ENCODE measurements at places on chromosomes 1 and 21.

GRCh38 chr1:192311281-192311680 lies 5.5 kb upstream of the RGS21 start:
- no peak overlapping the region for H3K27ac ChIP-seq
- no peaks in the 10 kb centered on the region for H3K4me1 ChIP-seq
- no peak for ATAC-seq
- no peak overlapping the region for H3K4me3 ChIP-seq

GRCh38 chr1:13823126-13823880 lies 123.3 kb downstream of the PRDM2 start:
- no peak for ATAC-seq
- H3K27ac ChIP-seq: no peak overlapping the region
- no peaks in the 10 kb centered on the region for H3K4me1 ChIP-seq

DNA sequence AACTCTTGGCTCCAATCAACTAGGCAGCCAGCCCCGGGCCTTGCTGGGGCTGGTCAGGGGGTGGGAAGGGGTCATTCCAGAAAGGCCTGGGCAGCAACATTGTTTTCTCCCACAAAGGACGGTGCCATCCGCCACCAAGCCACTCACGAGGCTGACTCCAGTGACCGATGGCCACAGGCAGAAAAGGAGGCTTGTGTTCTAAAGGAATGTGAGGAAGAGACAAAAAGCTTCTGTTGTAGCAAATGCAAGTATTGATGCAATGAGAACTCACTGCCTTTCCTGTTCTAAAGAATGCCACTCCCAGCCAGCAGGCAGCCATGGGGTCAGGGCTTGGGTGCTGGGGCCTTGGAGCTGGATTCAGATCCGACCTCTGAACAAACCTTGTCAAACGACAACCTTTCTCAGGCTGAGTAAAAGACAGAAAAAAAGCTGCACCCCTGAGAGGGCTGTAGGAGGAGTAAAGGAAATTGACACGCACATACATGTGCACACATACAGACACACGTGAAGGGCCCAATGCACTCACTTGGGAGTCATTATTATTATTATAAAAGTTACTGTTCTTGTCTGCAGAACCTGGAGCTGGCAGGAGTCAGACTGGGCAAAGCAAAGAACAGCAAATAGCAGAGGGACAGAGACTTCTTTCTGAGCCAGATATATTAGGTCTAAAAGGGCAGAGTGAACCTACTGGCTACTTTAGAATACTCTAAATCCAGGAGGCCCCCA lies 13.9 kb upstream of the PRMT2 start:
- no peaks in the 10 kb centered on the region for H3K4me1 ChIP-seq
- H3K36me3 ChIP-seq: no peaks in the 10 kb centered on the region
- peak overlapping the region; percentile 72 for H3K27ac ChIP-seq
- no peak overlapping the region for H3K4me3 ChIP-seq
- no peaks in the 10 kb centered on the region for H3K27me3 ChIP-seq

DNA sequence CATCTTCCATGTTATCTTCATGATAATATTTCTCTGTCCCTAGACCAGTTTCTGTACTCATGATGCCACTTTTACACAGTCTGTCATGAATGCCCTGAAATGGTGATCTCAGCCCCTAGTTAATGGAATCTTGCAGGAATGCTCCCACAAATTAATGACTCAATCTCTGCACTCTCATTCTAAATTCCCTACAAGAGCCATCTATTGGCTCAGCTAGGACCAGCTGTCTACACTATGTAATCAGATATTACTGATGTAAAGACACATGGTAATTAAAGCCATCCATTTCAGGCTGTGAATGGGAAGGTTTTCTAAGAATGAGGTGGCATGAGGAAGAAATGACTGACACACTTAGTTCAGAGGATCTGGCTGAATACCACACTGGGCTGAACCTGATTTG lies 199.1 kb upstream of the KCND3 start:
- no peaks in the 10 kb centered on the region for H3K36me3 ChIP-seq
- H3K4me1 ChIP-seq: no peaks in the 10 kb centered on the region
- no peak overlapping the region for H3K4me3 ChIP-seq

DNA sequence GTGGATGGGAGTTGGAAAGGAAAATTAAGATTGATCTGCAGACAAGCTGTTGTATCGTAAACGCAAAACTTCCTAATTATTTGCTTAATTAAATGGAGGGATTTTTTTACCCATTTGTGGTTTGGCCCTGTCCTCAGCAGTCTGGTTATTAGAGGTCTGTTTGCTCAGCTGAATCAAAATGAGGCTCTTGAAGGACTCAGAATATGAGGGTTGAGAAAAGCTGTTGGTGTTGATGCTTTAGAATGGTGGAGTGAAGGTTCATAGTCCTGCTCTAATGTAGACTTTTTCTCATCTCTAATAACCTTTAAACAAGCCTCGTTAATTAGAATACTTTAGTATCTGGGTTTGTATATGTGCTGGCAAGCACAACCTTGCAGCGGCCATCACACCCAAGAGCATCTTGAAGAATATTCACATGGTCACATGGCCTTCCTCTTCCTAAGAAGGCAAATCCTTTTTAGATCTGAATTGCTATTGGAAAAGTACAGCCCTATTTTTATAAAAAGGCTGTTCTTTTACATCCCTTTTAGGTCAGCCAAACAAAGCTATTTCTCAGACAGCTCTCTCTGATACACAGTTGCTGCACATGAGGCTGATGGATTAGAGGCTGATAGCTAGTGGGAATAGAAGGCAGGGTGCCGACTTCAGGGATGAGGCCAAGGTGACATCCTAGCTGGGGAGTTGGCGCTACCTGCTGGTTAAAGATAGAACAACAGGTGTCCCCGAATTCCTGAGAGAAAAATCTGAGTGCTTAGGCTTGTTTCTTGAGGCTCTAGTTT lies 53.8 kb downstream of the MACF1 start:
- peaks cover 4% of the 10 kb centered on the region for H3K4me1 ChIP-seq
- ATAC-seq: peak; percentile 81
- H3K4me3 ChIP-seq: no peak overlapping the region
- peaks cover 50% of the 10 kb centered on the region for H3K36me3 ChIP-seq
- peak overlapping the region; percentile 77 for H3K27ac ChIP-seq

DNA sequence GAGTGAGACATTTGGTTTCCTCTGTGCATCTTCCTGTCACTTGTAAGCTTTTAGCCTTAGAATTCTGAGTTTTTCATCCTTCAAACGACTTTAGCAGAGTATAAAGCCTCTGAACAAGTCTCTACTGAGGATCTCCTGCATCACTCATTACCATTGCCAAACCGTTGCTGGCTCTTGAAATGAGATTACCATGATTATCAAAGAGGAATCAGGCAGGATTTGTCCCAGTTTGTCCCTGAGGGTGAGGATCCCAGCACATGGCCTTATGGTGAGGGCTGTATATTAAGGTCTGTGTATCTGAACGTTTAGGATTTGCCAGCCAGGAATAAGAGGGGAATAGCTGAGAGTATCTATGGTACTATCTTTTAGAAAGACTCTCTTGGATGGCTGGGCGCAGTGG lies 169.5 kb upstream of the L1TD1 start:
- H3K27ac ChIP-seq: no peak overlapping the region
- peaks cover 8% of the 10 kb centered on the region for H3K36me3 ChIP-seq
- H3K4me3 ChIP-seq: no peak overlapping the region
- no peaks in the 10 kb centered on the region for H3K27me3 ChIP-seq
- no peak for ATAC-seq

DNA sequence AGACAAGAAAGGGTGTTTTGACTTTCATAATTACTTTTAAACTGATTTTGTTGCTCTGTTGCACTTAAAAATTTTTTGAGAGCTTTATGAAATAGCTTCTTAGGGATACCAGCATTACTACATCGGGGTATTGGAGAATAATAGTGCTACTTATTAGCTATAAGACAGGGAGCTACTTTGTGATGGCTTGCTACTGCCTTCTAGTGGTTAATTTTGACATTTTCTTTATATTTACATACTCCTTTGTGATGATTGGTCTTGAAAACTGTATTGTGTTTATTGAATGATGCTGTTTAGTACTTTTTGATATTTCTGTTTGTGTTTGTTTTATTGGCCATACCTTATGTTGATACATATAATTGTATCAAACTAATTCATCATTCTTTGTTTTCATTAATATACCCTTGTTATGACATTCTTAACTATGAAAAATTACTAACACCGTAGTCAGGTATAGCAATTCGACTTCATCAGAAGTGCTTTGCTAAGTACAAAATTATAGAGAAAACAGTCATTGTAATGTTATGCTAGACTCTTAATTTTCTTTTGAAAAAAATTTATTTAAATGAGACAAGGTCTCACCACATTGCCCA lies 85.5 kb downstream of the CLIC4 start:
- no peaks in the 10 kb centered on the region for H3K36me3 ChIP-seq
- peaks cover 69% of the 10 kb centered on the region for H3K4me1 ChIP-seq
- no peaks in the 10 kb centered on the region for H3K27me3 ChIP-seq
- no peak for ATAC-seq
- no peak overlapping the region for H3K4me3 ChIP-seq
- H3K27ac ChIP-seq: no peak overlapping the region

DNA sequence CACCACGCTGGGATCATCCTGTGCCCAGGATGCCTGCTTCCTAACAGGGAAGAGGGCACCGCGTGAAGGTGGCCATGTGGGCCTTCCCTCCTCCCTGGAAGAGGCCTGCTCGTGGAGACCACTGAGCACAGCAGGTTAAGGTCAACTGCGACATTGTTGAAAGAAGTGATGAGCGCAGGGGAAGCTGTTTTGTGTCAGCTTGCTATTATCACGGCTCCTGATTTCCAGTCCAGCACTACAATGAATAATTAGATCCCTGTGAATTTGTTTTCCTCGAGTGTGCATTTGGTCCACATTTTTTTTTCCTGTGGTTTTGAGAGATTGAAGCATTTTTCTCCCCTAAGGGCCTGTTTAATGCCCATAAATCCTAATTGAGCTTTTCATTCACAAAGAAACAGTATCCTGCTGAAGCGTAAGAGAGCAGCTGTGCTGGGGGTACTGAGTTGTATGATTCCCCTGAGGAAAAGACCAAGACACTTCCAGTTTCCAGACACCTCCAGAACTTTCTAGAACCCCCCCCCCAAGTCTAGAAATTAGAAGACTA lies 204.9 kb downstream of the KCNJ6 start:
- no peaks in the 10 kb centered on the region for H3K36me3 ChIP-seq
- H3K4me3 ChIP-seq: no peak overlapping the region
- no peaks in the 10 kb centered on the region for H3K4me1 ChIP-seq
- H3K27me3 ChIP-seq: peaks cover 2% of the 10 kb centered on the region
- ATAC-seq: no peak

DNA sequence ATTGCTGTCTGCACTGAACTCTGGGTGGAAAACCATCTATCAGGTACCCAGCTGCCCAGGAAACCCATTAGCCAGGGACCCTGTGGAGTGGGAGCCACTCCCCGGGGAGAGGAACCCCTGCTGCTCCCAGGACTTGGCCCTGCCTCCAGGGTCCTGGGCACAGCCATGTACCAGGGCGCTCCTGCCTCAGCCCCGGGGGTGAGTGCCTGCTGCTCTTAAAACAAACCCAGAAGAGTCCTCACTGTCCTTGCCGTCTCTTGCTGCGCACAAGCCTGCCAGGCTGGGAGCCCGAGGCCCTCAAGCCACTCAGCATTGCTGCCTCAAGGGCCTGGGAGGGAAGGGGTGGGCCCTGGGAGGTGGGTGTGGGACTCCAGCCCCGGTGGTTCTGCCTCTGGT lies 3.4 kb upstream of the SLC25A34 start:
- H3K27me3 ChIP-seq: no peaks in the 10 kb centered on the region
- peaks cover 9% of the 10 kb centered on the region for H3K4me1 ChIP-seq
- no peak for ATAC-seq
- H3K27ac ChIP-seq: no peak overlapping the region
- peaks cover 76% of the 10 kb centered on the region for H3K36me3 ChIP-seq

DNA sequence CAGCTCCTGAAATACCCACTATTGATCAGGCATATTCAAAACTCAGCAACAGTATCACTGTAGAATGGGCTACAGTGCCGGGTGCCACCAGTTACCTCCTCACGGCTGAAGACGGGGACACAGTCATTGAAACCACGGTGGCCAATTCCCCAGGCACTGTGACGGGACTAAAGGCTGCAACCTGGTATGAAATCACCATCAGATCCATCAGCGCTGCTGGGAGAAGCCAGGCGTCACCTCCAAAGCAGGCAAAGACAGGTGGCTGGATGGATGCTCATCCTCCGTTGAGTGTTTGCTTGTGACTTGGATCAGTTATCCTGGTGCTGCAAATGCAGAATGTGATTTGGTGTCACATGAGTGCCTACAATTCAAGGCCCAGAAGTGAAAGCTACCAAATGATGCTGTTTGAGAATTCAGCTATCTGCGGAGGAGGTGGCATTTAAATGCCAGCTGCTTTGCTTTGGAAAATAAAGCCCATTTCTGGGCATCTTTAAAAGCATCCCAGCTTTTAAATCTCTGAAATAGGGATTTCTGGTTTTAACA lies 5.1 kb downstream of the FNDC7 start:
- H3K27me3 ChIP-seq: no peaks in the 10 kb centered on the region
- no peak overlapping the region for H3K27ac ChIP-seq
- H3K36me3 ChIP-seq: no peaks in the 10 kb centered on the region
- H3K4me3 ChIP-seq: no peak overlapping the region
- H3K4me1 ChIP-seq: no peaks in the 10 kb centered on the region

- ATAC-seq: no peak
- no peaks in the 10 kb centered on the region for H3K36me3 ChIP-seq
- H3K27me3 ChIP-seq: no peaks in the 10 kb centered on the region
- H3K4me1 ChIP-seq: no peaks in the 10 kb centered on the region
Measured at GRCh38 chr1:179128520-179128919, 46.6 kb downstream of the TOR3A start.

GRCh38 chr1:59071876-59072582 lies 224.9 kb upstream of the FGGY start:
- no peak for ATAC-seq
- no peaks in the 10 kb centered on the region for H3K4me1 ChIP-seq
- H3K27me3 ChIP-seq: no peaks in the 10 kb centered on the region
- no peak overlapping the region for H3K4me3 ChIP-seq

GRCh38 chr1:187641015-187641414 lies 812.3 kb downstream of the PLA2G4A start:
- H3K4me1 ChIP-seq: no peaks in the 10 kb centered on the region
- H3K27me3 ChIP-seq: no peaks in the 10 kb centered on the region
- H3K4me3 ChIP-seq: no peak overlapping the region
- ATAC-seq: no peak

DNA sequence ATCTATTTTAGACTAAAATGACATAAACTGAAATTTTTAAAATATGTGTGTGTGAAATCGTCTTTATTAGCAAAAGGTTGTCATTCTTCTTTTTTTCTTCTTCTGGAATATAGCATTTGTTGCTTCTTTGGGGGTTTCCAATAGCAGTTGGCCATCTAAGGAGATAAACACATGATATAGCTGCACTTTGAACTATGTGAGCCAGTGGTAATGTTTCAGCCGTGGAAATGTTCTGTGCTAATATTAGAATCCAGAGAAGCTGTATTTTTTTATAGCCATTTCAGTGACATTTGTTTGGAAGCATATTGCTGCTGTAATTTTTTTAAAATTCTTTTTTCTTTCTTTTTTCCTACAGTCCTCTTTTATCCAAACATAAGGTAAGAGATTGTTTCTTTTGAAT lies 75.1 kb downstream of the CNST start:
- no peak overlapping the region for H3K4me3 ChIP-seq
- H3K4me1 ChIP-seq: peaks cover 5% of the 10 kb centered on the region
- H3K27me3 ChIP-seq: no peaks in the 10 kb centered on the region
- peaks cover 51% of the 10 kb centered on the region for H3K36me3 ChIP-seq
- ATAC-seq: no peak

- H3K27me3 ChIP-seq: no peaks in the 10 kb centered on the region
- H3K4me1 ChIP-seq: no peaks in the 10 kb centered on the region
- no peaks in the 10 kb centered on the region for H3K36me3 ChIP-seq
- peak overlapping the region; percentile 91 for H3K4me3 ChIP-seq
- H3K27ac ChIP-seq: peak overlapping the region; percentile 90
Measured at GRCh38 chr21:17819877-17820229, 697 bp upstream of the C21orf91 start.

Measured in gastroesophageal sphincter (tissue), 4 donors.